ENCODE measurements at places on chromosomes 2 and 18.
A peak's percentile ranks its signal among the peaks of the same experiment; 100 is the strongest.

GRCh38 chr18:75696391-75696790, 268.9 kb upstream of the SMIM21 start:
- no peak for DNase-seq

GRCh38 chr18:77014538-77014937, 118.0 kb downstream of the MBP start:
- DNase-seq, result no peak

DNA sequence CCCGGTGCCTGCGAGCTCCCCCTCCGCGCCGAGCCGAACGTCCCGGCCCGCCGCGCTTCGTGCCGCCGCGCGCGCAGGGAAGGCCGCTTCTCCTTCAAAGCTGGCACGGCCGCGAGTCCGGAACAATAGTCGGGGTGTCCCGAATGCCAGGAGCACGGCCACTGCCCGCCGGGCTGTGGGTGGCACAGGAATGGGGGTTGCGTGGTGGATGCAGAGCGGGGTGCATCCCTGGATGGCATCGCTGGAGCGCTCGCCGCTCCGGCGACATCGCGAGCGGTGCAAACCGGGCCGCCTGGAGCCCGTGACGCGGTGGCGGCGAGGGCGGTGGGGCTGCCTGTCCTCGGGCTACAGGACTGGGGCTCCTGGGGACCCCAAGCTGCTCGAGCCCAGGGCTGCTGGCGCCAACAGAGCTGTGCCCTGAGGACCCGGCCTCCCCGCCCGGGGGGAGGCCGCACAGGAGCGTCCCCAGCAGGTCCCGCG, 1.1 kb upstream of the SATB2 start:
- DNase-seq, result no peak

- DNase-seq, result no peak
Observed at GRCh38 chr2:59077981-59078531, 836.9 kb upstream of the FANCL start.

- no peak for DNase-seq
Observed at GRCh38 chr2:239506961-239507360, 106.1 kb upstream of the HDAC4 start.

GRCh38 chr18:62239475-62239874, 52.4 kb downstream of the RELCH start:
- DNase-seq, result no peak

DNA sequence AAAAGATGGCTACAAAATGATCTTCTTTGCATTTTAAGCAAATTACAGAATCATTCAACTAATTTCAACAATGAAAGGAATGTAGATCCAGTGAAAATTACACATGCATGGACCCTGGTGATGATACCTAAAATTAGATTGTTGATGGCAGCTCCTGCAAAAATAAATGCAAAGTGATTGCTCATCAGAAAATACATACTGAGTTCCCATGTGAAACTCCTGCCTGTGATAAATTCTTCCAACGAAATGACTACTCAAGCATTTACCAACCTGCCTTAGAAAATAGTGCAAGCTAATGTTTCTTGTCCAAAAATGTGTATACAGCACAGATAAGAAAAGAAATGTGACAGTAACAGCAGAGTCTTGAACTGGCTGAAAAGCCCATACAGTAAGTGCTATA, 300.0 kb upstream of the REV1 start:
- DNase-seq, result no peak

DNA sequence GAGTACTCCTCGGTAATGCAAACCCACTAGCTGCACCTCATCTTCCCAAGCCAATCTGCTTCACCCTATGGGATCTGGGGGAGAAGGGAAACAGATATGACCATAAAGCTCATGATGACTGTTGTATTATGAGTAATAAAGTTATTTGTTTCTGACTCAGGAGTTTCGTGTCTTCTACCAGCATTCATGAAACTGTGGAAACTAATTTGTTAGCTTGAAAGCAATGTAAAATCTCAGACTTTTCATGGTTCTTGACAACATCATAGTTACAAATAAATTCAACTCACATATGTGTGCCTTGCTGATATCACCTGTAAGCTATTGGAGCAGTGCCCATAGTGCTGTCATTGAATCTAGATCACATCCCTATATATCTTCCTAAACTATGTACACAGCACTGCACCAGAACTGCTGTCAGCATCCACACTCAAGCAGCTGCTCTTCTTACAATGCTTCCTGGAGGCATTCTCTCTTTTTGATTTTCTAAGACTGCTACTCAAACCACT, 135.6 kb upstream of the KYNU start:
- peak; percentile 2 for DNase-seq

DNA sequence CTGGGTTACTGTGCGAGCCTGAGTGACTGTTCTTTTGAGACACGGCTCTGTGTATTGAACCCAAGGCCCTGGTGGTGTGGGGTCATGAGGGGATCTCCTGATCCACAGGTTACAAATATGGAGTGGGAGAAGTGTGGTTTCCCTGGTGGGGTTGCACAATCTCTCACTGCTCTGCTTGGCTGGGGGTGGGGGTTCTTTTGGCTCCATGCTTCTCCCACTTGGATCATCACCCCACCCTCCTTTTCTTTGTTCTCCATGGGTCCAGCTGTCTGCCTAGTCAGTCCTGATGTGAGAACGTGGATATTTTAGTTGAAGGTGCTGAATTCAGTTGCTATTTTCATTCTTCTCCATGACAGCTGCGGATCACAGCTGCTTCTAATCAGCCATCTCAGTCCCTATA, 37.8 kb downstream of the AGPS start:
- peak; percentile 30 for DNase-seq

DNA sequence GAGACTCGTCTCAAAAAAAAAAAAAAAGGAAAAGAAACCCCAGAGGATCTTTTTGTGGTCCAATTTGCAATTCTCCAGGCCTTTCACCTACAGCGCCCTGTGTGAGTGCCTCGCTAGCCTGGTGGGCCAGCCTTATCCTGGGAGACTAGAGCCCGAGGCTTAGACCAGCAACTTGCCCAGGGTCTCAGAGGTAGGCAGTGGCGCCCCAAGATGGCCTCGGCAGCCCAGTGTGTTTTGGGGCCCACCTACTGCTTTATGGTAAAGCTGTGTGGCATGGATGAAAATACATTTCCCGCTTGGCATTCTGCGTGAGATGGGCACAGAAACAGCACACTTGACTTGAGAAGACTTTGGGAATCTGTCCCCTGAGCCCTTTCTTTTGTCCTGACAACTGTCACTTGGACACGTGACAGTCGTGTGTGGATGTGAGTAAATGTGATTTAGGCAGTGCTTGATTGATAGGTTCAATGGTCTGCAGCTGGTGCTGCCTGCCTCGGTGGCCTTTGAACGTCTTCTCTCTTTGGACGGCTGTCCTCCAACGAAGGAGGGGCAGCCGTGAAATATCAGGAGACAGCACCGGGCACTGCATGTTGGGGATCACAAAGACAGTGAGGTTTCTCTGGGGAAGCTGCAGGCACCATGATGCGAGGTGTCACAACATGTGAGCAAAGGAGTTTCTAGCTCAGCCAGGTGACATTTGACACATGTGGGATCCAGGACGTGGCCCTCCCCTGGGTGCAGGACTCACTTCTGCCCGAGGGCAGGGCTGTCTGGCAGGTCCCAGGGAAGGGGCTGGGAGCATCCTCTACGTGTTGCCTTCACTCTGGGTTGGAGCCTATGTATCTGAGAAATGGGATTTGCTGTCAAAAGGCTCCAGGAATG, 209.5 kb upstream of the TWIST2 start:
- no peak for DNase-seq

- DNase-seq, result no peak
Observed at GRCh38 chr2:30336978-30337841, 105.9 kb downstream of the LBH start.

DNA sequence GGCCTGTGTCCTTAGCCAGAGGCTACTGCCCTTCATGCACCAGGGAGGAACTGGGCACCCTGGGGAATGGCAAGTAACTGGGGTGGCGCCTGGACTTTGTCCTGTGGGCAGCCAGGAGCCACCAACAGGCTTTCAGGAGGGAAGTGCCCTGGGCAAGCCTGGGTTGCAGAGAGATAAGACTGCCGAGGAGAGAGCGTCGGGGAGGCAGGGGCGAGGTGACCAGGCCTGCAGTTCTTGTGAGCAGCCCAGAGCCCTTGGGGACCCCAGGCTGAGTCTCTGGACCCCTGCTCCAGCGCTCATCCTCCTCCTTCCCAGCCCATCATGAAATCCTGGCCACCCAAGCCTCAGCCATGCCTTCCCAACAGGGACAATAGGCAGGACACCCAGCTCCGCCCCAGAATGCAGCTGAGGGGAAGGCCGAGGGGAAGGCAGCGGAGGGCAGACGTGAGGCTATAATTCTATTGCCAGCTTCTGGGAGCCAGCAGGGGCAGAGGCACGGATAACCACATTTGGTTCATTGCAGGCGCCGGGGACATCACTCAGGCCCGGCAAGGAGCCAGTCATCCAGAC, 25.1 kb downstream of the ADRA2B start:
- no peak for DNase-seq

DNA sequence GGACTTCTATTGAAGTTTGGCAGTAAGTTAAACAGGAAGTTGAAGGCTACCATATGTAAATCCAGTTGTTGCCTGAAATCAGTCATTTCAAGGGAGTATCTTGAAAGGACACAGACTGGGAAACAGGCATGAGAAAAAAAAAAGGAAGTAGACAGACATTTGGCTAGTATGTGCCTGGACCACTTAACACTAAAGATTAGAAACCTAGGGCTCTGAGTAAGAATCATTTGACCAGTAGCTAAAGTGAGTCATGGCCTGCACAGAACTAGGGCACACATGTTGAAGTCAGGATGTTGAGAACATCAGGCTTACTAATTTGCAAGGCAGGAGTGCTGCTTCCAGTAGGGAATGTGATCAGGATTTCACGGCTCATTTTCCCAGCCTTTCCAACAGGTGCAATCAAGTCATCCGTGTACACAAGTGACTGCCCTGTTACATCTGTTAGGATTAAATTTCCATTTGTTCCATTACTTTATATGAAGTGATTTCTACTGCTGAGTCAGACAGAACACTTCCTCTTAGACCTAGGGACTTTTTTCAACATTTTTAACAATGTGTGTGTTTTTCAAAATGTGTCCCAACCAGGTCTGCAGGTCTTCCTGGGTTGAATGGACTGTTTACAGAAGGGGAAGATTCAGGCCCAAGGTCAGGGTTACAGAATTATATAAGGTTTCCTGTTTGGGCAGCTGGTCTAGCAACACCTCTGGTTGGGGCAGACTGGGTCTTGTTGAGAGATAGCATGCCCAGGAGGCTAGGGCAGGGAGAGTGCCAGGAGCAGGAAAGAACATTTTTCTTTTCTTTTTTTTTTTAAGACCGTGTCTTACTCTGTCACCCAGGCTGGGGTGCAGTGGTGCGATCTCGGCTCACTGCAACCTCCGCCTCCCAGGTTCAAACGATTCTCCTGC, 145.6 kb downstream of the TGIF1 start:
- DNase-seq, result peak; percentile 99

- DNase-seq, result no peak
Observed at GRCh38 chr2:103176294-103176915, 414.6 kb downstream of the TMEM182 start.

GRCh38 chr18:22670914-22671313, 253.2 kb upstream of the CTAGE1 start:
- DNase-seq, result no peak

DNA sequence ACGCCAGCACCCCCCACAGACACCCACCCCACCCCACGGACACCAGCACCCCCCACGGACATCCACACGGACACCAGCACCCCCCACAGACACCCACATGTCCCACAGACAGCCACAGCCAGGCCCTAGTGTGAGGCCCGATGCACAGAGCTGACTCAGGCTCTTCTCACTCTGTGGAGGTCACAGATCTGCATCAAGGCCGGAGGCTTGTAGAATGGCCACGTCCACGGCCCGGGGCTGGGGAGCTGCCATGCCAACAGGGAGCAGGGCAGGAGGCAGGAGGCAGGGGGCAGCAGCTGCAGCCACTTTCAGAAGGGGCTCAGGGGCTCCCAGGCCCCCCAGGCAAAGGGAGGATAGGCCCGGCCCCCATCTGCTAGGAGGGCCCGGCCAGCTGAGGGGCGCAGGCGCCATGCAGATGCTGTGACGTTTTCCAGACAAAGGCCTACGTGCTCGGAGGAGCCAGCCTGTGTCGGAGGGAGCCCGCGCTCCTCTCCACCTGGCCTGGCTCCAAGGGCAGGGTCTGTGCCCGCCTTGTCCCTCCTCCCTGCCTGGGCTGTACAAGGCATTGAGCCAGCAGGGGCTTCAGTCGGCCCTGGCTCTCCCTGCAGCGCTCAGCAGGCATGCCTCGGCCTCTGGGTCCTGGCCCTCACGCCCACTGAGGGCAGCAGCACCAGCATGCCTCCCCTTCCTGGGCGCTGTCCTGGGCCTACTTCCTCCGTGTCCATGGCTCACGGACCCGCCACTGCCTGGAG, 249.0 kb downstream of the TWIST2 start:
- DNase-seq, result no peak

DNA sequence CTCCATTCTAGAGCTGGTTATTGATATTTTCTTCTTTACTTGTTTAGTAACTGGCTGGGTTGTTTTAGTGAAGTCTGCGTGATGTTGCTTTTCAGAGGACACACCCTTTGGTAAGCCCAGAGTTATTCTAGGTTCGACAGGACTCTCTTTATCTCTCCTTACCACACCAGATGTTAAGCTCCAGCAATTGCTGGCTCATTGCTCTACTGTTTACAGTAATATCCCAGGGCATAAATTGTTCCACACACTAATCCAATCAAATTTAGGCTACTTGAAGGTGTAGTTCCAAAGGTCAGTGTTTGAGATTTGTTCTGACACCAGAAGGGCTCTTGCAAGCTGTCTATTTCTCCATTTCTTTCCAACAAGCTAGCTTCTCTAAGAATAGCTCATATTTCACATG, 506.6 kb downstream of the NR4A2 start:
- no peak for DNase-seq

DNA sequence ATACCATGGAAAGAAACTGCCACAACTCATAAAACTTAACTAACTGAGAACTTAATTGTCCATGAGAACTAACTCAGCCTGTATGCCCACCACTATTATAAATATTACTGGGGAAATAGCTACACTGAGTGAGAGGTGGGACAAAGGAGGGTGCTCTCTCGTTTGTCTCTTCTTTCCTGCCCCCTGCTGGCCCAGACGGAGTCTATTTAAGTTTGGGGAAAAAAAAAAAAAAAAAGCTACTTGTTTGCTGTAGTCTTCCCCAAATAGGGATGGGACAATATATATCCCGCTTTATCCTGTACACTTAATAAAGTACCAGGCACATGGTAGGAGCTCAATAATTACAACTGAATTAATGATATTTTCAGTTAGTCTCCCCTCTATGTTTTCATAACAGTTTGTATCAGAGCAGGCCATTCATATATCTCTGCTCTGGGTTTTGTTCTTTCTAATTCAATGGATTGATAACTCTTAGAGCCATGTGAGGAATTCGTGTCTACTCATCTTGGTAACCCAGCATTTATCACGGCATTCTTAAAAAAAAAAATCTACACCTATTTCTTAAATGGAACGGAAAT, 647.6 kb upstream of the PKDCC start:
- peak; percentile 15 for DNase-seq
